ENCODE measurements at places on chromosomes 2 and 18.

- no peak for DNase-seq
Observed at GRCh38 chr2:190138032-190138431, 75.5 kb upstream of the MSTN start.

GRCh38 chr2:37880551-37880950 is 44.5 kb upstream of the RMDN2 start:
- no peak for DNase-seq

DNA sequence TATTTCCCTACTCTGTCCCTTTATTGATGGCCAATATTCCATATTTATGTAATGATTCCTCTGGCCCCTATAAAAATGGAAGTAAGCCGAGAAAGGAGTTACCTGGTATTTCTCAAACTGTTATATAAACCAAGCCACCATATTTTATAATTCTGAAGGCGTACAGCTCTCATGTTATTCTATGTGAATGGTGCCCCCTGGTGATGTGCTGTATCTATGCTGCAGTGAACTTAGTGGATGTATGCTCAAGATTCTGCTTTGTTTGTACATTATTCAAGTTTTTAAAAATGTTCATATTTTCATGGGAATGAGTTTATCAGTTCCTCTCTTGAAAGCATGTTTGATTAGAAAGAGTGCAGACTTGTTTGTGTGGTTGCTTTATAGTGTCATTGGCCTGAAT is 194.5 kb upstream of the LRRTM1 start:
- DNase-seq = peak; percentile 73

DNA sequence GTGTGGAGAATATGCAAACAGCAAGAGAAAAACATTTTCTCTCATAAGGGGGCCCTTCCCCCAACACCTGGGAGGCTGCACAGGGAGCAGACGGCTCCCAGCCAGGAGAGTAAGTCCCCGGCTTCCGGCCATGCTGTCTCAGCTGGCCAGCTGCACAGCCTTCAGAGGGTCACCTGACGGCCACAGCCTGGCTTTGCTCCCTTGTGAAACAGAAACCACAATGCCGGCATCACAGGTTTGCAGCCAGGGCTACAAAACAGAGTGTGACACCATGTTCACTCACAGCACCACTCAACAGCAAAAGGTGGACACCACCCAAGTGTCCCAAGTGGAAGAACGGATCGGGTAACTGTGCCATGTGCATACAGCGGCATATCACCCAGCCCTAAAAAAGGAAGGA is 86.9 kb upstream of the GPC1 start:
- DNase-seq = peak; percentile 40
